Osteoblast (primary cell): ENCODE measurements at places on chromosomes 1 and 21. TPM values are rescaled to one million over a fixed set of nuclear protein-coding genes. Genes with fewer than 3 reads are reported as not detected.
A peak's percentile ranks its signal among the peaks of the same experiment; 100 is the strongest.

Gene RPS6KA1
- 2.2 and 2.4 TPM in 2 replicates for total RNA-seq

Gene TSPAN2
- 1.4 and 2.1 TPM in 2 replicates for total RNA-seq

GRCh38 chr1:55876276-55877060 is 661.3 kb upstream of the USP24 start:
- DNase-seq = peak; percentile 31

DNA sequence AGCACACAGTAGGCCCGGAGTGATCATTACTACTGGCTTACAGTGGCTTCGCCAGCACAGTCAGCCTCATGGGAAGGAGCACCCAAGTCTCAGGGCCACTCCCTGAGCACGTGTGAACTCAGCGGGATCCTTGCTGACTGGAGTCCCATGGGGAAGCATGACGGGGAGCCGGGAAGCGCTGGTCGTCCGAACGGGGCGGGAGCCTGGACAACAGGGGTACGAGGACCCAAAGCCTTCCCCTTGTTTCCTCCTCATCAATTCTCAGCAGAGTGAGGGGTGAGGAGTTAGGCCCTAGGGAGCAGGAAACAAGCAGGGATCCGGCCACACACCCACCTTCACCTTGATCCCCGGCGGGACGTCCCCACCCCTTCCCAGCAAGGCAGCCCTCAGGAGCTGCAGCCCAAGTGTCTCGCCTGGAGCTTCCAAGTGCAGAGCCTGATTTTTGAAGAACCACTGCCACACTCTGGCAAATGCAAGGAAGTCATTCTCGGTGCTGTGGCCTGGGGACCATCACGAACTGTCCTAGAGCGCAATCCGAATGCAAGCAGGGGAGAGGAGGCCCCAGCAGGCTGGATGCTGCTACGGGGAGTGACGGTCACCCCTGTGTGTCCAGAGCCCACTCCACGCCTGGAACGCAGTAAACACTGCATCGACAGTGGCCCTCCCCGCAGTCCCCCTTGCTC is 35.5 kb downstream of the TOMM20 start:
- DNase-seq = peak; percentile 94

DNA sequence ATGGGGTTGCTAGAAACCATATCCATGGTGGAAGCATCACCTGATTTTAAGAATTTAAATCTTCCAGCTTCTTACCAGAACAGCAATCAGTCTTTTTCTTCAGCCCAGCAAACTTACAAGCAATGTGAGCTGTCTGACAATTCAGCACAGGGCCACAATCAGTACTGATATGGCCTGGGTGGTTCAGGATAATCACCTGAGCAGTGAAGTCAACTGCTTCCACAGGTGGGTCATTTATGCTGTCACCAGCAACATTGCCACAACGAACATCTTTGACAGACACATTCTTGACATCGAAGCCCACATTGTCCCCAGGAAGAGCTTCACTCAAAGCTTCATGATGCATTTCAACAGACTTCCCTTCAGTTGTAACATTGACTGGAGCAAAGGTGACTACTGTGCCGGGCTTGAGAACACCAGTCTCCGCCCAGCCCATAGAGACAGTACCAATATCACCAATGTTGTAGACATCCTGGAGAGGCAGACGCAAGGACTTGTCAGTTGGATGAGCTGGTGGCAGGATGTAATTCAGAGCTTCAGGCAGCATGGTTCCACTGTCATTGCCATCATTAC is 74.8 kb downstream of the SERINC2 start:
- no peak for DNase-seq

- DNase-seq = no peak
Measured at GRCh38 chr1:67464058-67464457, 33.9 kb upstream of the SERBP1 start.

DNA sequence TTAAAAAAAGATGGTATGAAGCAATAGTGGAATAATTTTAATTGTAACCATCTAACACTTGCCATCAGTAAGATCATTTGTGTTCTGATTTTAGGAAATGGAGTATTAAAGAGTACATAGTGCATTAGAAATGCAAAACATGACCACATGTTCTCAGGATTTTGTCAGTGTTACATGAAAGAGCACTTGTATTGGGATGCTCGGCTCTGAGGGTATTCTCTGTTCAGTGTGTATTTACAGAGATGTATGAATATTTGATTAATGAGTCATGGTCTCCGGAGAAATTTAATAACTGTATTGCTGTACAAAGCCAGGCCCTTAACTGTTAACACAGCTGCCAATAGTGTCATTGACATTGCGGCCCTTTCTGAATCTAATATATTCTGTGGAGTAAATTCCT is 91.7 kb downstream of the ATG4C start:
- peak; percentile 29 for DNase-seq
